ENCODE measurements at places on chromosomes 2 and 18.

DNA sequence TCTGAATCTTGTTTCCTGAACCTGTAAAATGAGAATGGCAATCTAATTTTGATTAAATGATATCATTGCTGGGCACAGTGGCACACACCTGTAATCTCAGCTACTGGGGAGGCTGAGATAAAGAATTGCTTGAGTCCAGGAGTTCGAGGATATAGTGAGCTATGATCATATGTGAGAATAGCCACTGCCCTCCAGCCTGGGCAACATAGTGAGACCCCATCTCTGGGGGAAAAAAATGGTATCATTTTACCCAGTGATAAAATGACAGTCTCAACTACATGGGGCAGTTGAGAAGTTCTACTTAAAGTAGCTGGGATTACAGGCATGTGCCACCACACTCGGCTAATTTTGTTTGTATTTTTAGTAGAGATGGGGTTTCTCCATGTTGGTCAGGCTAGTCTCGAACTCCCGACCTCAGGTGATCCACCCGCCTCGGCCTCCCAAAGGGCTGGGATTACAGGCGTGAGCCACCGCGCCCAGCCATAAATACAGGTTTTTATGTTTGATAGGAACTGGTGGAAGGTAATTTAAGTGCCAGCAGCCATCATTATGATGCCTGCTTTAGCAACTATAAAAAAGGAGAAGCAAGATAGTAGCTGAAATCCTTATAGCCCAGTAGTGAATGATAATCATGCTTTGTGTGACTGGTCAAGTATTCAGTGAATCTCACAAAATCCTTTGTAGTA is 17.0 kb downstream of the BZW1 start:
- no peak for DNase-seq

GRCh38 chr2:36374585-36374984 is 19.0 kb downstream of the CRIM1 start:
- DNase-seq: no peak

DNA sequence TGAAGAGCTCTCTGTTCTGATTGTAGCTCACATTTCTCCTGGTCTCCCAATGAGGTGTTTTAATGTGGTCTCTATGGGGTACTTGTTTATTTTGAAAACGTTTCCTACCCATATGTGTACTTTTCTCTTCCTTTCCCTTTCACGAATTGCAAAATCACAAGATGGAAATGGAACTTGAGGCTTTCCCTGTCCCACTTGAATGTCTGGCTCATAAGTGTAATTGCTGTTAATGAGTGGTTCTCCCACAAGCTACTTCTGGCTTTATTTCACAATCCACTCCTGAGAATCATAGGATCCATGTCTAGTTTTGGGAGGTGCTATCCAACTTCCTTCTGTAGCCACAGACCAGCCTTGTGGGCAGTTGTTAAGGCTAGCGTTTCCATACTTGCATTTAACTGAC is 81.1 kb upstream of the CAVIN2 start:
- DNase-seq: no peak

DNA sequence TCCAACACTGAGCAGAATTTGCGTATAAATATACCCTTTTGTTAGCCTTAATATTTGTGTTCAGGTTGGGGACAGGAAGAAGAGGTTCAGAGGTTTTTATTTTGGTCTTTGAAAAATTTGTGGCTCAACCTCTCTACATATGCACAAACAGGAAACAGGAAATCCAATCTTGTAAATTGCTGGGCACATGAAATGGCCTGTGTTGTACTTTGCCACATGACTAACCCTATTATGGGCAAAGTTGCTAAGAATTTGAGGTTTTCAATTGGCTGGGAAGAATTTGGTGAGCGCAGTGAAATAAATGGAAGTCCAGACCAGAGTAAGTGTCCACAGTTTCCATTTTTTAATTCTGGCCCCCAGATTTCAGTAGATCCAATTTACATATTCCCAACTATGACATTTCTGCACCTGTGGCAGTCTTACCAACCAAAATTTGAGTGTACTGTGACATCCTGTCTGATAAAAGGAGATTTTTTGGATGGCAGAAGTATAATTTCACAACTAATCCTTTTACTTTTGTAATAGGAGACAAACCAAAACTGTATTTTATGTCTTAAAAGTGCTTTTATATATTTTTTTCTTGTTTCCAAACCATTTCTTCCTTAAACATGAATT is 63.6 kb downstream of the COX7A2L start:
- DNase-seq: no peak

GRCh38 chr2:232343821-232344220 is 34.7 kb upstream of the ALPP start:
- DNase-seq: no peak

DNA sequence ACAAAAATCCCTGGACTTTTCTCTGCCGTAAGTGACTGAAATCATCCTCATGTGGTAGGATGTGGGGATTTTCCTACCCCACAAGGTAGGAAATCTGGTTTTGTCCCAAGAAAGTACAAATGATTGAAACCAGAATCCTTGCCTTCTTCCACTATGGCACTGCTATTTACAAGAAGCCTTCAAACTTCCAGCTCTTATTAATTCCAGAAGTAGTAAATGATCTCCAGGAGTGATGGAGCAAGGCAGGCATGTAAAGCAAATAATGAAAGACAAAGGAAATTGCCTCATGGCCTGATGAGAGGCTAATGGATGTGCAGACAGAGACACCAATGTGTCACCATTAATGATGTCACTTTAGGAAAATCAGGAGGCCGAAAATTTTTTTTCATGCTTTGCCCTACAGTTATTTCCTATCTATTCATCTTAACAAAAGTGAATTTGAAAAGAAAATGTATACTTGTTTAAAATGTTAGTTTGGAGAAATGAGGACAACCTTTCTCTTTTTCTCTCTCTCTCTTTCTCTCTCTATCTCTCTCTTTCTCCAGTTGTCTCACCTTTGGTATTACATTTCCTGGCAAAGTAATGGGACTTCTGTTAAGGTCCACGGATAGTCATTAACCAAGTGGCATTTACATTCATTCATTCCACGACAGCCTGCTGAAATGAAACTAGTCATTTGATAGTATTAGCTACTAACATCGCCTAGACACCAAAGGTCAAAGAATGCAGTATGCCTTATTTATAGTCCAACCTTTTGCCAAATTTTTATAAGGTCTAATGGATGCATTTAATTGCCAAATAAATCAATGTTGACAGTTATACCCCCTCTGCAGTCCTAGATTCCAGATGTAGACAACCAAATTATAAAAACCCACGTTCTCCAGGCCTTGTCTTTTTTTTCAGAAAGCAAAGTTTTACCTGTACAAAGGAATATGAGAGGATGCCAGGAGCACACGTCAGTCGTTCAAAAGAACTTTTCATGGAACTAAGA is 5.0 kb upstream of the EVA1A start:
- DNase-seq: no peak

DNA sequence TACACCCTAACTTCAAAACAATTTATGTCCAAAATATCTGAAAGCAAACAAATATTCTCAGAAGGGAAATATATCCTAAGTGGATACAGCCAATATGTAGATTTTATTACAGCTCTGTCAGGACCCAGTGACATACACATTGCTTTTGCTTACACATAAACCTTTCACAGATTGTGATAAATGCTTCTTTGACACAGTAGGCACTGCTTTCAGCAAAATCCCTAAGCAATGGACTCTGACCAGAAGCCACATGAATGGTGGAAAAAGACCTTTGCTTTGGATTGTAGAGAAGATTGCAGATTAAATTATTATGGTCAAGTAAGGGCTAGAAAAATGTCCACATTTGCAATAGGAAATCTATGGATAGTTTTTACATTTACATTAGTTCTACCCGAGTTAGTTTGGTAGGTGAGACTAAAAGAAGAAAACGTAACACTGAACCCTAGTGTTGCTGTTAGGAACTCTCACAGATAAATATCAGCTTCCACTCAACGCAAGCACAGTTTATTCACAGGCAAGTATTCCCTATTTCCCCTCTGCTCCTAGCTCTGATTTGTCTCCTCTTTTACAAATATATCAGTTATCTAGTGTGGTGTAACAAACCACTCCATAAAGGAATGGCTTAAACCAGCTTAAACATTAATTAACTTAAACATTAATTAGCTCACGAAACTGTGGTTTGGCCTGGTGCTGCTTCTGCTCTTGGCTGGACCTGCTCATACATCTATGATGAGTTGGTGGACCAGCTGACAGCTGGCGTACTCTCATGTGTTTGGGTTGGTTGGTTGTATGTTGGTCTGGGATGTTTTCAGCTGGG is 23.6 kb upstream of the SERPINE2 start:
- DNase-seq: no peak

- no peak for DNase-seq
Observed at GRCh38 chr2:30321466-30321865, 90.1 kb downstream of the LBH start.

- no peak for DNase-seq
Observed at GRCh38 chr2:2892892-2893291, 484.7 kb downstream of the EIPR1 start.

GRCh38 chr18:3979024-3979423 is 476.1 kb downstream of the DLGAP1 start:
- no peak for DNase-seq

- DNase-seq: no peak
Observed at GRCh38 chr2:119694470-119694844, 15.5 kb downstream of the TMEM177 start.

GRCh38 chr2:212956665-212957607 is 194.5 kb downstream of the IKZF2 start:
- no peak for DNase-seq

- peak; percentile 69 for DNase-seq
Observed at GRCh38 chr2:209771474-209772289, at the start of gene UNC80. Gene UNC80 (plus strand): TSS chr2:209771832. CDS start chr2:209772073, 241 bp downstream.

- DNase-seq: no peak
Observed at GRCh38 chr2:36384454-36384853, 28.9 kb downstream of the CRIM1 start.

- no peak for DNase-seq
Observed at GRCh38 chr18:44411262-44411905, 269.3 kb upstream of the SETBP1 start.

- DNase-seq: no peak
Observed at GRCh38 chr2:233360771-233361176, 6.5 kb downstream of the DGKD start.

DNA sequence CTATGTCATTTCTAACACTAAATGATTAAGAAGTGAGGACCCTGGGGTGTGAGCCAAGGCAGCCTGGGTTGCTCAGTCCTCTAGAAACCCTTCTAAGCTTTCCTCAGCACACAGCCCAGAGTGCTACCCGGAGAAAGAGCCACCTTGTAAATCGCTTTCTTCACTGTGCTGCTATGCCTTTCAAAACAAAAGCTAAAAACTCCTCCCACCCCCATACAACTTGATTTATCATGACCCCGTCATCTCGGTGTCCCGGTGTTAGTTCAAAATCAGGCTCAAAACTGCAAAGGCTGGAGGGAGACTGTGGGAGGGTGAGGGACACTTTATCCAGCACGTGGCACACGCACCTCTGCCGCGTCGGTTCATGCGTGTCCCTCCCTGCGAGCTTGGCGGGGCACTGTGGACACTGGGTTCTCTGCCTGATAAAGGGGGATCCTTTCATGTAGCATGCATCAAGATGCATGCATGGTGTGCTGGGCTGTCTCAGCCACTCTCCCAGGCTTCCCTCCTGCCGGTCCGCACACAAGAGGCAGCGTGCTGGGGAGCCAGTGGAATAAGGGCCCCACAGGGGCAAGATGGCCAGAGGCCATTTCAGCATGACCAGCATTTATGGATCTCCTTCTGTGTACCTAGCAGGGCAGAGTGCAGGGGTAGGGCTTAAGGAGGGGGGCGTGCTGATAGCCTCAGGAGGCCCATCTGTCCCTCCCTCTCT is 170.4 kb downstream of the SMAD7 start:
- DNase-seq: no peak

- DNase-seq: no peak
Observed at GRCh38 chr2:45925636-45926366, 274.3 kb downstream of the PRKCE start.

DNA sequence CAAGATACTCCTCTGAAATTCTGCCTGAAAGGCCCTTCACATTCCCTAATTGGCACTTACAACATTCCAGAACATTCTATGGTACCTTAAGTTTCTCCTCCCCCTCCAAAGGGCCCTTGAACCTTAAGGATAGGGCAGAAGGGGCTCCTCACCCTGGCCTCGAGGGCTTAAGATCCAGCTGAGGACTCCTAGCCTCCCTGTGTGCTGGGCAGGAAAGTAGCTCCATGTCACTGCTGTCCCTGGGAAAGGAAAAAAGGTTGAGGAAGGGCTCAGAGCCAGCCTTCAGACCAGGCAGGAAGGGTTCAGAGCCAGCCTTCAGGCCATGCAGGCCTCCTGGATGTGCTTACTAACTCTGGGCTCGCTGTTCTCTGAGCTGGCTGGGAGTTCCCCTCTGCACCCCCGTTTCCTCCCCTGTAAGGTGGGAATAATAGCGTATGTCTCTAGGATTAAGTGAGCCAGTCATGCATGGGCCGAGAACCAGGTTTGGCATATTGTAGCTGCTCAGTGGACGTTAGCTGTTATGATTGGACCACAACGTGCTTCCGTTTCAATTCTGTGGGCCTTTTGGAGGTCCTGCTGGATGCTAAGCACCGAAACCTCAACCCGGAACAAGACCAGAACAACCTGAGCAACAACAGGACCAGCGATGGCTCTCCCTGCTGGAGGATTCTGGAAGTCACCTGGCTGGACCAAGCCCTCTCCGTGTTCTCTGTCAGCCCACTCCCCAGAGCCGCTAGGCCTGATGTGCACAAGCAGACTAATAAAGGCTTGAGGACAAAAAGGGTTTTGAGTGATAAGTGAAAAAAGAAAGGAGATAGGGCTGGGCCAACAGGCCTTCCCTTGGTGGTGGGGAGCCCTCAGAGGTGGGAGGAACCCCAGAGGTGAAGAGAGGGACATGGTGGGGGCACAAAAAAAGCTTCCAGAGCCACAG is 1.0 kb upstream of the B3GNT7 start:
- no peak for DNase-seq

DNA sequence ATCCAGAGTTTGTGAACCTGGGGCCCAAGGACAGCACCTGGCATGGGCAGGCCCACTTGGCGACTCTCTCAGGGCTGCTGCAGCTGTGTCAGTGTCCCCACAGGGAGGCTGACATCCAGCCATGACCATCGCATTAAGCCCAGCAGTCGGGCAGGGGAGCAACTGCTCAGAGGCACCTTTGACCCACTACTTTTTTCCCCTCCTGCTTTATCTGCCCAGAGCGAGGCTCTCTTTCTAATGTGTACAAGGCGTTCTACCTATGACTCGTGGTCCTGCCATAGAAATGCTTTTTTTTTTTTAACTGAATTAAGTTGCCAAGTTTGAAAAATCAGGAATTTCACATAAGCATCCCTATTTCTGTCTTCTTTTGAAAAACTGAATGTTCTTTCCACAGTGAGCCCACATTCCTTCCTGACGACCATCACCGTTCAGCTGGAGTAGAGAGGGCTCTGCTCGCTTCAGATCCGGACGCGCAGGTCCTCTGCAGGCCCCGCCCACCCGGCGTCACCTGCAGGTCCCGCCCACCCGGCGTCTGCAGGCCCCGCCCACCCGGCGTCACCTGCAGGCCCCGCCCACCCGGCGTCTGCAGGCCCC is 403 bp upstream of the CLUL1 start:
- no peak for DNase-seq

GRCh38 chr2:215356334-215356947 is 44.6 kb downstream of the ATIC start:
- no peak for DNase-seq

GRCh38 chr2:240922982-240923537 is 16.9 kb downstream of the CROCC2 start:
- DNase-seq: no peak
